NCI-H1092 (cell line): ENCODE measurements at places on chromosomes 16 and 17.
A peak's percentile ranks its signal among the peaks of the same experiment; 100 is the strongest.

DNA sequence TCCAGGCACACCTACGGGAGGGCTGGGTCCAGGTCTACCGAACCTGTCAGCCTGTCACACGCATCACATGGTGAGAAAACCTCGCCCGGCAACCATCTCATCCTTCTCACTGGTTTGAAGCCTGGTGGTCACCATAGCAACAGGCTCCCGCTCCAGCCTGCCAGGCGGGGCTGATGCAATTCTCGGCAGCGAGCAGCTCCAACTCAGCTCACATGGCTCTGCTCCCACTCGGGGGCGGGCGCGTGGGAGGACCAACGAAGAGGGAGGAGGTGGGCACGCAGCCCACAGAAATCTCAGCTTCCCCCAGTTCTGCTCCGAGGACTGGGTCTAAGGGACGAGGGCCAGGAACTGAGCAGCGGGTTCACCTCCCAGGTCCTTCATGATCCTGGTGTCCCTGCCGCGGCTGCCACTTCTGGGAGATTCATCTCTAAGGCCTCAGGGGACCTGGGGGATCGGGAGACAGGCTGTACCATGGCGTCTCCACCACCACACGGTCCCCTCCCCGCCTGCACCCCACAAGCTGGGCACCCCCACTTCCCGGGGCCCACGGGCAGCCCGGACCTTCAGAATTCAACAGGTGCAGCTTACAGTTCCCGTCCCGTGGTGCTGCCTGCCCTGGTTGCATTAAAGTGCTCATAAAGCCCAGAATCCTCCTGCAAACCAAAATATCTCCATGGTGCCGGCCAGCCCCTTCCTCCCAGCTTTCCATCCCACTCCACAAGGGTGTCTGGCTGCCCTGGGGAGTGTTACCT lies 25.8 kb downstream of the ABR start:
- DNase-seq: peak; percentile 54

DNA sequence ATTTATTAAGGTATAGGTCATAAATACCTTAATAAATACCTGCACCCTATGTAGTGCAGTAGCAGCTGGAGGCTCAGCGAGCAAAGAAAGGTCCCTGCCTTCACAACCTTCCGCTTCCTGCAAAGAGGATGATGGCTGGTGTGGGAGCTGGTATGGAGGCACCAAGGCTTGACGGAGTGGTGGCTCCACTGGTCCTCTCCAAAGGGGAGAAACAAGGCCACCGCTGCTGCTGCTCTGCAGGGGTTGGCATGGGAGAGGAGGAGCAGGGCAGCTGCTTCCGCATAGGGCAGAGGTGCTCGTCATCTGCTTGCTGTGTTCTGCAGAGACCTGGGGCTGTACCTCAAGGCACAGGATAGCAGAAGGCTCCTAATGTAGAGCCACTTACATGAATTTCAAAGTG lies 52.8 kb downstream of the NDEL1 start:
- DNase-seq: no peak

GRCh38 chr17:34579979-34580684 lies 750 bp downstream of the TMEM132E start:
- no peak for DNase-seq

GRCh38 chr16:87487361-87487924 lies 5.4 kb downstream of the ZCCHC14 start:
- DNase-seq: no peak

GRCh38 chr16:63702981-63703590 lies 1418.8 kb downstream of the CDH11 start:
- DNase-seq: no peak

- DNase-seq: no peak
These were observed 28.2 kb downstream of the TBX4 start for GRCh38 chr17:61480414-61480807.

- no peak for DNase-seq
These were observed 35.8 kb upstream of the HAPSTR1 start for GRCh38 chr16:9055661-9056060.

GRCh38 chr16:50523710-50524109 lies 24.5 kb upstream of the NKD1 start:
- no peak for DNase-seq

GRCh38 chr16:66432429-66432828 lies 5.3 kb downstream of the BEAN1 start:
- no peak for DNase-seq

- DNase-seq: peak; percentile 41
These were observed at the start of gene CHST4 for GRCh38 chr16:71526111-71526631. Gene CHST4, plus strand, starts transcription at chr16:71526426. Its CDS starts 10,252 bp downstream, at chr16:71536678.

- DNase-seq: no peak
These were observed 37.9 kb downstream of the SOX8 start for GRCh38 chr16:1019231-1020090.

- no peak for DNase-seq
These were observed 85.2 kb upstream of the NKD1 start for GRCh38 chr16:50462793-50463507.

- no peak for DNase-seq
These were observed 29.4 kb downstream of the CACNA1H start for GRCh38 chr16:1182316-1182671.

- DNase-seq: no peak
These were observed 220.5 kb downstream of the PARN start for GRCh38 chr16:14409563-14409962.

GRCh38 chr16:79714440-79714839 lies 113.9 kb upstream of the MAF start:
- no peak for DNase-seq

DNA sequence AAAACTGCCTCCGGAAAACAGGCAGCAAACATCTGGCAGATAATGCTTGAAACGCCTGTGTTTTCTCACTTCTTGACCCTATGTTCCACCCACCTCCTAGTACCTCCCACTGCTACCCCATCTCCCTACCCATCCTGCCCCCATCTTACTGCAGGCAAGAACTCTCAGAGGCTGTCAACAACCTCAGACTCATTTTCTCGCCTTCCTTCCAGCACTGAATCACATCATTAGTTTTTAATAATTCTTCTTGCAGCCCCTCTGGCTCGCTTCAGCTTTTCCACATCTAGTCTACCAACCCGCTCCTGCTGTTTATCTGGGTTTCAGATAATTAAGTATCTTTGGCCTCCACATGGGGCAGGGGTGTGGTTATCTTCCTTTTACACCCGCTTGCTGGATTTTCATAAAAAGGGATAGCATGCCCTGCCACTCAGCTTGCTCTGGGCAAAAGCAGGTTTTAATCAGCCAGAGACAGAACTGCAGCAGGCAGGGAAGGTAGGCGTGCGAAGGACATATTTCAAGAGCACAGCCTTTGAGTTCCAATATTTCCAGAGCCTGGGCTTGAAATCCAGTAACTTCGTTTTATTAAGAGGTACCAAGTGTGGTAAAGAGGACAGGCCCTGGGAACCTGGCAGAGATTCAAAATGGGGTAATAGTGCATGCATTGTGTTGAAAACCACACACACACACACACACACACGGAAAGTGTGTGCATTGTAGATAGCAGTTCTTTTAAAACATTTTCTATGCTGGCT lies 87.5 kb downstream of the BMERB1 start:
- no peak for DNase-seq

DNA sequence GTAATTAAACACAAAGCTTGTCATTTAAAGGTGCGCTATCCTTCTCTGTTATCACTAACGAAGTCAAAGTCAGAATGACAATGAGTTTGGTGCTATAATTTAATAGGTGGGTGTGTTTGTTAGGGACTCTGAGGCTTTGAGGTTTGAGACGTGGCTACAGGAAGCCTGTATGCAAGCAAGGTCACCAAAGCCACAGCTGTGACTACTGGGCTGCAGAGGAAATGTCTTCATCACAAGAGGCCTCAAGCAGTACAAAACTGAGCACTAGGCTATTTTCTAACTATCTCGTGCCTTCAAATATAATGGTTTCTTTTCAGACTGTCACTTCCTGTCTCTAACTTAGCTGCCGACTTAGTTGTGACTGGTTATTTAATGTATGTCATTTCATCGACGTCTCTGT lies 141.2 kb downstream of the AATF start:
- DNase-seq: no peak

GRCh38 chr17:78940258-78940657 lies 15.1 kb upstream of the TIMP2 start:
- DNase-seq: no peak

DNA sequence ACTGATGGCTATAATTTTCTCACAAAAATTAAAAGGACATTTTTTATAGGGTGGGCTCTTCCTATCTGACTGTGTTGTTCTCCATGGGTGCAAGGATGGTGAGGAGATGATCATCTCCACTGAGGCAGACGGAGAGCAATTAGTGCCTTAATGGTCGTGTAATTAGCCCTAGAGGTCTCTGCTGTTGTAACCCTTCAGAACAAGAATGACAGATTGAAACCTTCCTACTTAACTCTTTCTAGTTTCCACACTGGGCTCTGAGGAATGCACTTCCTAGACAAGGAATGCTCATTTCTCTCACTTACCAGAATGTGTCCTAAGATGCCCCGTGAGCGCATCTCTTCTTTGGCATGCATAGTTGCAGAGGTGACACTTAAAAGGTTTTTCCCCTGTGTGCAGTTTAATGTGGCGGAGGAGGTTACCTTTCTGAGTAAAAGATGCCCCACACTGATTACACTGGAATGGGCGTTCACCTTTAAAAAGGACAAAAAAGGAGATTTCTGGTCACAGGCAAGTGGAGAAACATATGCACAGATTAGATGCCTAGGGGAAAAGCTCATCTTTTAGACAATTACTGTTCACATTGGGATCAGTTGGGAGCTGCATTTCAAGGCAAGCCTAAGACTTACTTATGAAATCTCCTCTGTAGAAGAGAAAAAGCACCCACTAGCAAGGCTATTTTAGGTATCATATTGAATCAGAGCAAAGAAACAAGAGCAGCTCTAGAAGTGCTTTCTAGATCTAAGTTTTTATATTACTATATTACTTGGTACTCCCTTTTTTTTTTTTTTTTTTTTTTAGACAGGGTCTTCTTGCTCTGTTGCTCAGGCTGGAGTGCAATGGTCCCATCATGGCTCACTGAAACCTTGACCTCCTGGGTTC lies 53.6 kb downstream of the GRB7 start:
- no peak for DNase-seq

- no peak for DNase-seq
These were observed 37.4 kb downstream of the COX4I1 start for GRCh38 chr16:85836706-85837582.
